ENCODE measurements at places on chromosomes 13 and 19.

DNA sequence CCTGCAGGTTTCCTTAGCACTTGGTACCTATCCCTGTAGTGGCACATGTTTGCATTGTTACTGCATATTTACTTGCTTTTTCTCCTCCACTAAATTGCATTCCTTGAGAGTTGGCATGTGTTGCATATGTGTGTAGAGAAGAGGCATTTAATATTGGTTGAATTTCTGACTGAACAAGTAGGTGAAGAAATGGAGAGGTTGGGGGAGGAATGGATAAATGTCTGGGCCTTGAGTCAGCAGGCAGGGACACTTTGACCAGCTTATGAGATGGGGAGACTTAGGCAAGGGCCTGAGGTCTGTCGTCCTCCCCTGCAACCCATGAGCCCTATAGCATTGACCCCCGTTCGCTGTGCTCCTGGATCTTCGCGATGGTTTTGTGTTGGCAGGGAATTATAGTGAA lies 2.0 kb upstream of the GPR18 start:
- no peak for DNase-seq

- no peak for DNase-seq
These were observed 1229.3 kb upstream of the SLC10A2 start for GRCh38 chr13:104295537-104295936.

GRCh38 chr13:40158218-40158617 lies 502.8 kb downstream of the COG6 start:
- no peak for DNase-seq

- no peak for DNase-seq
These were observed 1.9 kb upstream of the GTF2F1 start for GRCh38 chr19:6394831-6395230.

- no peak for DNase-seq
These were observed 266.2 kb upstream of the SOX21 start for GRCh38 chr13:94978516-94978915.

Measured in activated naive CD4-positive, alpha-beta T cell treated with Interleukin-2 at 50 U/mL for 16 hours (primary cell).